ENCODE measurements at places on chromosomes 11 and 22. TPM values are rescaled to one million over a fixed set of nuclear protein-coding genes. Genes with fewer than 3 reads are reported as not detected.

GRCh38 chr22:46079861-46080821, 70.2 kb upstream of the PPARA start:
- no peak overlapping the region for H3K4me3 ChIP-seq
- peaks cover 9% of the 10 kb centered on the region for H3K36me3 ChIP-seq
- DNase-seq, result no peak
- H3K27ac ChIP-seq, result no peak overlapping the region
- peaks cover 14% of the 10 kb centered on the region for H3K4me1 ChIP-seq
- H3K27me3 ChIP-seq, result no peaks in the 10 kb centered on the region

GRCh38 chr22:24186352-24186740, 5.1 kb downstream of the SUSD2 start:
- no peak for DNase-seq
- H3K4me1 ChIP-seq, result peaks cover 6% of the 10 kb centered on the region
- no peak overlapping the region for H3K4me3 ChIP-seq
- H3K36me3 ChIP-seq, result no peaks in the 10 kb centered on the region
- no peaks in the 10 kb centered on the region for H3K27me3 ChIP-seq

GRCh38 chr11:84313830-84314359, 1027.7 kb upstream of the CCDC90B start:
- H3K27ac ChIP-seq, result no peak overlapping the region
- H3K36me3 ChIP-seq, result no peaks in the 10 kb centered on the region
- DNase-seq, result no peak
- peaks cover 4% of the 10 kb centered on the region for H3K4me1 ChIP-seq

The ADM gene
- 12.8 TPM for total RNA-seq

DNA sequence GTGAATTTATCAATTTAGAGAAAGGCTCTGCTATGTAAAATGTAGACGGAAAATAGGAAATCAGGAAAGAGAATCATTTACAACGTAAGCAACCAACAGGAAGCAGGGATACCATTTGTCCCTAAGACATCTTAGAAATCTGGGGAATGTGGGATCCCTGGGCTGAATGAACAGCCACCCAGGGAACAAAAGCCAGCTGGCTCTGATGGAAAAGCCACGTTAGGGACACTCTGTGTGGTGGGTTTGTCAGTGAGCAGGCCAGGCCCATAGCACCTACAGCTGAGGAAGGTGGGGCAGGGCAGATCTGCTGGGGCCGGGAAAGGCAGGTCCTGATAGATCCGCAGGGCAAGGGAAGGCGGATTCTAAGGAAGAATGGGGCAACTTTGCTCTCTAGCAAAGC, 87.1 kb upstream of the CSNK2A3 start:
- H3K4me1 ChIP-seq, result peaks cover 32% of the 10 kb centered on the region
- no peak overlapping the region for H3K4me3 ChIP-seq
- H3K36me3 ChIP-seq, result no peaks in the 10 kb centered on the region
- no peak for DNase-seq

The PRR33 gene
- total RNA-seq, result not detected

The DDI1 gene
- total RNA-seq, result not detected

The CARNS1 gene
- total RNA-seq, result 24.6 TPM

DNA sequence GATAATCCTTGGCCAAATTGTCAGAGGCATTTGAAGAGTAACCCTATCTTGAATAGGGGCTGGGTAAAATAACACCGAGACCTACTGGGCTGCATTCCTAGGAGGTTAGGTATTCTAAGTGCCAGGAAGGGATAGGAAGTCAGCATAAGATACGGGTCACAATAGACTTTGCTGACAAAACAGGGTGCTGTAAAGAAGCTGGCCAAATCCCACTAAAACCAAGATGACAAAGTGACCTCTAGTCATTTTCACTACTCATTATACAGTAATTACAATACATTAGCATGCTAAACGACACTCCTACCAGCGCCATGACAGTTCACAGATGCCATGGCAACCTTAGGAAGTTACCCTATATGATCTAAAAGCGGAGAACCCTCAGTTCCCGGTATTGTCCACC, 964 bp upstream of the REXO2 start:
- H3K36me3 ChIP-seq, result peaks cover 4% of the 10 kb centered on the region
- DNase-seq, result no peak
- peak overlapping the region; percentile 99 for H3K27ac ChIP-seq
